ENCODE measurements at places on chromosomes 7 and 10.

DNA sequence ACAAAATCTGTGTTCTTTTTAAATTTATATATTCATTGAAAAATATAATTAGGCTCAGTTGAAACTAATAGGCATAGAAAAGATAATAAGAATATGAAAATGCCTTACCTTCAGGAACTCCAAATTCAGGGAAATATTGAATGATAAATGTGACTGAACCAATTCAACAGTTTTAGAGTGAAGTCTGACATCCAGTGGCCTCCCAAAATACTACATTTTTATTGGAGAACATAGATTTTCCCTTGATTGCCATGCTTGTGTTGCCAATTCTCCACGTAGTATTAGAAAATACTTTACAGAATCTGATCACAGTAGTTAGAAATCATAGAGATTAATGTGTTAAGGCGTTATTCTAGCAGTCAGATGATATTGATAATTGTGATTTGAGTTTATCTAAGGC is 1246.7 kb downstream of the GATA3 start:
- DNase-seq = no peak

- DNase-seq = no peak
Observed at GRCh38 chr10:350981-351501, 215.8 kb downstream of the ZMYND11 start.

- no peak for DNase-seq
Observed at GRCh38 chr7:41994746-41995110, 242.3 kb downstream of the GLI3 start.

- no peak for DNase-seq
Observed at GRCh38 chr7:28163949-28164348, 16.6 kb downstream of the JAZF1 start.

- no peak for DNase-seq
Observed at GRCh38 chr7:100667331-100668068, 6.0 kb upstream of the GNB2 start.

- DNase-seq = no peak
Observed at GRCh38 chr7:44787762-44788161, 8.7 kb upstream of the PPIA start.

DNA sequence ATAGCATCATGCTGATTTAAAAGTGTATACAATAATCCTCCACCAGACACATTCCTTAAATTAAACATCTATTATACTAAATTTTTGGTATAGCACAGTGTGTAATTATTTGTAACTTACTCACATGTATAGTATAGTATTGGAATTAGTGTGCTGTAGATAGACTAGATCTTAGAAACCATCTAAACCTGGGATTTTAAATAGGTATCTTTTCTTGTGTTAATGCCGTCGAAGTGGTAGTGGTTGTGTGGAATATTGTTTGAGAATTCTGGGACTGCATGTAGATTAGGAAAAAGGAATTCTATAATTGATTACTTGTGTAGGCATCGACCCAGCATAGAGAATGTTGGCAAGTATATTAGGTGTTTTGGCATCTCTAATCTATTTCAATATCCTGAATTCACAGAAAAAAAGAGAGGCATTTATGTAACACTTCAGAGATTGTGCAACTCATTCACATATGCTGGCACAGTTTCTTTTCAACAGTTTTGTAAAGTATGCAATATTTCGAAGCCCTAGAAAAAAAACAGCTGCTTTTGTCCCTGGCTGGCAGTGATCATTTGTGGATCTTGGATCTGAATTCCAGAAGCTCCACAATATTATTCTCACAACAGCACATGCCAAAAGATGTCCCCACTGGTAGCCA is 145.5 kb upstream of the AGR3 start:
- no peak for DNase-seq

DNA sequence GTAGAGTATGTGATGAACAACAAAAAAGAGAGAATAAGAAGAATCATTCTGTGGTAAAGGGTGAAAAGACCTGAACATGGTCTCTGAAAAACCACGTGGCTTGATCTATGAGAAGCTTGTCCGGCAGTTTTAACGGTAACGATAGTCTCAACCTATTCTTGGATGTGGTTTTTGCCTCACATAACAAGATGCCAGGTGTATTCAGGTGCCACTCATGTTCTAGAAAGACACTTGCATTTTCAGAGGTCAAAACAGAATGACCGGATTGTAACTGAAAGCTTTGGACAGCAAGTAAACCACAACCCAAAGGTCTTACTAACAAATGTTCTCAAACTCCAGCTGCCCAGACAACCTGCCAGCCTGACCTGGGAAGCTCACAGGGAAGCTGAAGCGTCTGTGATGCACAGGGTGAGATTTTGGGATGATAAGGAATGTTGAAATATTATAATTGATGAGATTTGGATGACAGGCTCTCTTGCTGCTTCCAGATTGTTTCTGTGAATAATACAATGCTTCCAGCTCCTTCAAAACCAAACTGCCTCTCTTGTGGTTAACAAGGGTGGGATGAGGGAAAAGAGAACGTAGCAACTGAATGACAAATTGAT is 137.4 kb upstream of the GRB10 start:
- no peak for DNase-seq

DNA sequence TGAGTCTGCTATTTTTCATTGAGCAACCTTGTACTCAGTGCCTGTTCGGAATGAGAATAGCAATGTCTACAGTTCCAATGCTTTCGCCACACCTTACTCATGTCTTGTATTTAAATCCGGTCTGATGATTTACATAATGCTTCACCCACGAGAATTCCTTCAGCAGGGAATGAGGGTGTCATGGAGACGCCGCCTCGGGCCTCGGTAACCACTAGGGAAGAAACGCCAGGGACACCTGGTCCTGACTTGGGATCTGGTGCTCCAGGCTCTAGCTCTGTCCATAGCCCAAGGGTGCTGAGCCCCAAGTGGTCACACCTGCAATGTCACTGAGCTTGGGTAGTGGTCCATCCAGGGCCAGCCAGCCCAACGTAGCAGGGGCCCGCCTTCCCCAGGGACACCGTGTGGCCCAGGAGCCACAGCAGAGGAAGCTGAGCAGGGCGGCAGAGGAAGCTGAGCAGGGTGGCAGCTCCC is 37.4 kb downstream of the PRKAG2 start:
- no peak for DNase-seq

DNA sequence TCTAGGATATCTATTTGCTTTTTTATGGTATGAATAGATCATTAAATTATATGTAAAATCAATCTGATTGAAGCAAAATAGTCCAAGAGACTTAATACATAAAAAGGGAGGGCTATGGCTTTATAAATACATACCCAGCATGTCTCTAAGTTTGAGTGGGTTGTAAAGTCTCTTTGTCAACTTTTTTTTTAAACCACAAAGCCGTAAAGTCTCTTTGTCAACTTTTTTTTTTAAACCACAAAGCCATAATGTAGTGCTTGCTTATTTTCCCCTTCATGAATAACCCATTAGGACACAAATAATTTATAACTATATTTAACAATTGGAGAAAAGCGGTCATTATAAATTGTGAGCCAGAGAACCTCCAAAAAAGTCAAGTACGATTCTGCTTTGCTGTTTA is 5.7 kb downstream of the HECTD2 start:
- DNase-seq = no peak

- DNase-seq = no peak
Observed at GRCh38 chr7:133699386-133699785, 427.8 kb upstream of the LRGUK start.

DNA sequence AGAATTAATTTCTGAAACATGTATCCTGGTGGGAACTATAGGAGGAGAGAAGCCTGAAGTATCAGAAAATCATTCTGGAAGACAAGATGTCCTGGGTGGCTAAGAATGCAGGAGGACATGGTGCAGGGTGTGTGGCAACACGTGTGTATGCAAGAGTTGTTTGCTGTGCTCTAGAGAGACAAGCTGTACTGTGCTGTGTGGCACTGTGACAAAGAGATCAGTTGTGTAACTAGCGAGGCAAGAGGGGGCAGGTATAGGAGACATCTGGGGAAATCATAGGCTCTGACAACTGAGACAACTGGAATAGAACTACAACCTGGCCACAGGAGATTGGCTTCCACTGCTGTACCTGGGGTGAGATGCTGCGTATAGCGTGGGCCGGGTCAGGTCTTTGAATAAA is 9.3 kb downstream of the ITGA8 start:
- DNase-seq = no peak

GRCh38 chr7:136665878-136666509 is 202.5 kb upstream of the CHRM2 start:
- DNase-seq = no peak

DNA sequence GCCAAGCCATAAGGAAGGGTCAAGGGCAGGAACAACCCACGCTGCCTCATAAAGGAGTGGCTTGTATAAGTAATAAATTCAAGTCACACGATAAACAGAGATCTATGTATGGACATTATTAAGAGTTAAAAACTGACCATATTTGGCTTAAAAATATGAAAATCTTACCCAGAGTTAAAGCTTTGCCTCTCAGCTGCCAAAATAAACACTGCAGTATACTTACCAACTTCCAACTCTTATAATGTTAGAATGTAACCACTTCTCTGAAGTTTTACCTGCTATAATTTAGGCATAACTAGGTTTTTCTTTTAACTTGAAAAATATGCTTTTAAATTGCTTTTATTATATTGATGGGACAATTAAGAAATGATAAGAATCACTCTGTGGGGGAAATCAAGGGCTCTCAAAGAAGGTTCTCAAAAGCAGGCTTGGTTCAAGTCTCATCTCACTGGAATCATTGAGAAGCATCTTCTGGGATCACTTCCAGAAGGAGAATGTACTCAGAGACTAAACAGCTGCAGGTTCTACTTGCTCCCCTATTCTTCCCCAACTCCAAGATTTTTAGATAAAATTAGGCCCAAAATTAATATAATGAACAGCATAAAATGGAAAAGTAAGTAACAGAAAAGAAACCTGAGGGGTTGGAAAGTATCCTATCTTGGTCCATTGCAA is 16.1 kb upstream of the CAV2 start:
- no peak for DNase-seq

GRCh38 chr7:42214060-42214679 is 22.8 kb downstream of the GLI3 start:
- no peak for DNase-seq

GRCh38 chr10:7315906-7316305 is 94.9 kb downstream of the SFMBT2 start:
- DNase-seq = no peak

DNA sequence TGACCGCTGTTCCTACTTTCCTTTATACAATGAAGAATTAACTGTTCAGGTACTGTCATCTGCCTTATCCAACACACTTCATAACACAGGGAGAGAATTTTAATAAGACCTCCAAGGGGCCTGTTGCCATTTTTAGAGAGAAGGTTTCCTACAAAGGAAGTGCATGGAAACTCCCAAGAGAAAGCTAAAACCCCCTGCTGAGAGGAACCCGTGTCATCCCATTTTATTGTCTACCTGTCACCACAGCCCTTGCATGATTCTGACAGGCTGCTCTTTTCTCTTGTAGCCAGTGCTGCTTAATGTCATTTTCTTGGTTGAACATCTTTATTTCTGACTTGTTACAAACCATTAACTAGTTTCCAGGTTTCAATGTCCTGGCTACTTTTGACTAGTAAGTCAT is 98.4 kb downstream of the SNX10 start:
- DNase-seq = no peak

- DNase-seq = peak; percentile 15
Observed at GRCh38 chr7:157875230-157876179, 538.7 kb downstream of the DNAJB6 start.

DNA sequence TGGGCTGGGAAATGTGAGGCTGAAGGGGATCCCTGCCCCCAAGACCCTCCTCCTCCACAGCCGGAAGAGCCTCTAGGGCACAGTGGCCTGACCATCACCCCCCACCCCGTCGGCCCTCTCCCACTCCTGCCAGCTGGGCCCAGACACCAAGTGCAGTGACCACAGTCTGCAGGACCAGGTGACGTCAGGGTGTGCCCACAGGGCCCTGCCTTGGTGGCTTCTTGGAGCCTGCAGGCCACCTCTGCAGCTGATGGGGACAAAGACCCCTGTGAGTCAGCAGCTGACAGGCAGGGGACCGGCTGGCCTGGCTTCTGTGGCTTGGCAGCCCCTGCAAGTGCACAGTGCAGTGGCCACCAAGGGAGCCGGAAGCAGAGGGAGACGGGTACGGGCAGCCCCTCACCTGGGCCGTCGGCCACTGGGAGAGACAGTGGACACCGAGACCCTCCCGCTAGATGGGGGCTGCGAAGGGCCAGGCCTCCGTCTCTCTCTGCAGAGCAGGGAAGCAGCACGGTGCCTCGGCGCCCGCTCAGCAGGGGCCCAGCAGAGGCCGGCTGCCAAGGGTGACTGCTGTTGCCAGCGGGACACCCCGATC is 274.6 kb downstream of the ELFN1 start:
- DNase-seq = no peak

Data from NCI-H1694 treated with DMSO at 0.1 percent for 48 hours (cell line).